Uterine smooth muscle cell (primary cell): ENCODE measurements at places on chromosomes 13 and 19. TPM values are rescaled to one million over a fixed set of nuclear protein-coding genes. Genes with fewer than 3 reads are reported as not detected.

Gene CERS1
- total RNA-seq, result 0.89 and 1.1 TPM in 2 replicates

Gene NXNL1
- total RNA-seq, result not detected in 2 replicates

Gene GPR108
- total RNA-seq, result 26.0 and 34.4 TPM in 2 replicates

Gene C1QTNF9
- under 0.01 TPM in 1 of 2 replicates, not detected in the other for total RNA-seq

Gene B3GNT8
- 1.5 TPM in 2 replicates for total RNA-seq

Gene MCF2L
- total RNA-seq, result 0.37 and 0.44 TPM in 2 replicates

Gene SRRM5
- not detected in 2 replicates for total RNA-seq

Gene NACC1
- 32.4 and 48.4 TPM in 2 replicates for total RNA-seq

Gene KLK3
- total RNA-seq, result not detected in 2 replicates
